ENCODE measurements at places on chromosomes 1 and 21.

GRCh38 chr1:25106352-25106751, 126.0 kb downstream of the SYF2 start:
- no peaks in the 10 kb centered on the region for H3K27me3 ChIP-seq
- no peaks in the 10 kb centered on the region for H3K36me3 ChIP-seq
- no peak overlapping the region for H3K27ac ChIP-seq
- DNase-seq, result no peak
- peaks cover 4% of the 10 kb centered on the region for H3K4me1 ChIP-seq
- no peak overlapping the region for H3K4me3 ChIP-seq

DNA sequence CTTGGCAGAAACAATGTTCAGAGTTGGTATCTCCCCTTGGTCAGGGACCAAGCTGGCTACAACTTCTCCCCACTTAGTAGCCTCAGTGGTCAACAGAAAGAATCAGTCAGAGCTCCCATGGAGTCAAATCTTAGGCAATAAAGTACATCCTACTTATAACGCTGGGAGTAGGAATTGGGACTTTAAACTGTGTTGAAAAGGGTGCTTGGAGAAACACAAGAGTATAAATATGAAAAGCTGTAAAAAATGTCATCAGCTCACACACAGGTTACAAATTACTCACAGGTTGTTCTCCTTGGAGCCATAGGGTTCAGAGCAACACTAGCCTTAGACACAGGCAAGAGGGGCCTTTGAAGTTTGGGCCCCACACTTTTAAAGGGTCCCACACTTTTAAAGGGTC, 67.4 kb downstream of the WLS start:
- DNase-seq, result no peak
- no peak overlapping the region for H3K27ac ChIP-seq
- no peaks in the 10 kb centered on the region for H3K36me3 ChIP-seq
- no peaks in the 10 kb centered on the region for H3K27me3 ChIP-seq

GRCh38 chr1:200005165-200005564, 22.3 kb upstream of the NR5A2 start:
- no peaks in the 10 kb centered on the region for H3K36me3 ChIP-seq
- no peak for DNase-seq
- H3K27me3 ChIP-seq, result no peaks in the 10 kb centered on the region
- no peaks in the 10 kb centered on the region for H3K4me1 ChIP-seq
- H3K4me3 ChIP-seq, result no peak overlapping the region

GRCh38 chr1:226980122-226980560, 40.0 kb downstream of the COQ8A start:
- no peaks in the 10 kb centered on the region for H3K27me3 ChIP-seq
- H3K36me3 ChIP-seq, result peaks cover 56% of the 10 kb centered on the region
- no peak overlapping the region for H3K4me3 ChIP-seq
- peak; percentile 58 for DNase-seq
- H3K4me1 ChIP-seq, result peaks cover 93% of the 10 kb centered on the region

DNA sequence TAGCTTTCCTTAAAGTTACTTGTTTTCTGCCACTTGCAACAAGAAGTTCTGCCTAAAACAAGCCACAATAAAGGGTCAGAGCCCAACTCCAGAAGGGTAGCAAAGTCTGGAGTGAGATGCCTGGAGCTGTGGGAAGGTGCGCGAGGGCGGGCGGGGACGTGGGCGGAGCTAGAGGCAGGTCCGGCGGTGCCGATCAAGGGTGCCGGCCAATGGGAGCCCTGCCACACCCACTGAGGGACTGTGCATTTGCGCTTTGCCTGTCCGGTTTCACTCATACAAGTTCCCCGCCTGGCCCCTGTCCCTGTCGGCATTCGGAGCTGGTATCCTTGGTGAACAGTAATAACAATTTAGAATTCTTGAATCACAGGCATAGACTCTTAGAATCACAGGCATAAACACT, 732.4 kb downstream of the MATN1 start:
- no peak for DNase-seq
- no peaks in the 10 kb centered on the region for H3K4me1 ChIP-seq

DNA sequence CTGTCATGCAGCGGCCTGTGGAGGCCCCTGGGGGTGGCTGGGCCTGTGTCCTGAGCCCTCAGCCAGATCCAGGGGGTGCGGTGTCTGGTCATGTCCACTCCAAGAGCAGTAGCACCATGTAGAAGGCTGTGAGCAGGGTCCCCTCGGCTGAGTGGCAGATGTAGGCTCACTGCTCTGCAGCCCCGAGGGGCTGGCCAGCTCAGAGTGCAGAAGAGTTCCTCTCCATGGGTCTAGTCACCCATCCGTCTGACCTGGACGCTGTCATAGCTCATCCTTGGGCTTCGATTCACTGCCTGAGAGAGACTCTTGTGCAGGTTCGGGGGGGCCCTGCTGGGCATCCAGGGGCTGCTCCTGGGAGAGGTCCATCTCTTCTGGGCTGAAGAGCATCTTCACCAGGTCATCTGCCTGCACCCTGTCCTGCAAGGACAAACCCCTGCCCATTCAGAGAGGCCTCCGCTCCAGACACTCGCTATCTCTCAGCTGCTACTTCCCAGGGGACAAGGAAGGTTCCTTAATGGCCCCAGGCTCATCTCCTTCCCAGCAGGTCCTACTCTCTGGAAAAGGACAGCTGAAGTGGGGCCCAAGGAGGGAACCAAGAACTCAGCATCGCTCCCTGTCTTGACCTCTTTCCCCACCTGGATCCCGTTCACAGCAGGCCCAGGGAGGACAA, 6.5 kb upstream of the CLDN19 start:
- H3K36me3 ChIP-seq, result no peaks in the 10 kb centered on the region
- no peak overlapping the region for H3K4me3 ChIP-seq
- no peak for DNase-seq
- H3K27me3 ChIP-seq, result no peaks in the 10 kb centered on the region
